ENCODE measurements at places on chromosomes 3 and 15. TPM values are rescaled to one million over a fixed set of nuclear protein-coding genes. Genes with fewer than 3 reads are reported as not detected.

PEX5L gene
- total RNA-seq, result not detected

CDHR4 gene
- total RNA-seq, result not detected

STIMATE gene
- 22.4 TPM for total RNA-seq

GP5 gene
- total RNA-seq, result 4.9 TPM

ATP13A5 gene
- total RNA-seq, result not detected

MAGEL2 gene
- total RNA-seq, result not detected

LRRC2 gene
- 0.55 TPM for total RNA-seq

ITIH1 gene
- not detected for total RNA-seq

LRRC34 gene
- total RNA-seq, result 4.3 TPM

IGDCC3 gene
- not detected for total RNA-seq

CACNA1D gene
- total RNA-seq, result 0.18 TPM

GOLGA8R gene
- 2.1 TPM for total RNA-seq

ONECUT1 gene
- total RNA-seq, result not detected

SLC9C1 gene
- total RNA-seq, result not detected

MEX3B gene
- 0.76 TPM for total RNA-seq

ROPN1 gene
- not detected for total RNA-seq

ZDHHC19 gene
- not detected for total RNA-seq

WHAMM gene
- total RNA-seq, result 16.5 TPM

TMEM212 gene
- total RNA-seq, result not detected

MESP1 gene
- total RNA-seq, result 1.4 TPM

ROBO1 gene
- total RNA-seq, result 0.03 TPM

SAMMSON gene
- total RNA-seq, result not detected

GREM1 gene
- total RNA-seq, result not detected

CFAP100 gene
- not detected for total RNA-seq

CPA3 gene
- total RNA-seq, result not detected

RASA2 gene
- 46.9 TPM for total RNA-seq

PDZRN3 gene
- total RNA-seq, result not detected

FBXW12 gene
- total RNA-seq, result not detected

RLBP1 gene
- not detected for total RNA-seq

SI gene
- not detected for total RNA-seq

ARNT2 gene
- total RNA-seq, result not detected

MCTP2 gene
- total RNA-seq, result 16.6 TPM

NUP210 gene
- total RNA-seq, result 171 TPM

PLA1A gene
- not detected for total RNA-seq

IL16 gene
- total RNA-seq, result 319 TPM

SPRED1 gene
- 0.45 TPM for total RNA-seq

PLD1 gene
- 0.55 TPM for total RNA-seq

TEX55 gene
- not detected for total RNA-seq

HCLS1 gene
- 332 TPM for total RNA-seq

CSTA gene
- total RNA-seq, result not detected

CYP1A1 gene
- 6.0 TPM for total RNA-seq

REC114 gene
- total RNA-seq, result not detected

KNSTRN gene
- total RNA-seq, result 35.5 TPM

ASB14 gene
- not detected for total RNA-seq

CCR9 gene
- not detected for total RNA-seq

ATP8B4 gene
- 1.5 TPM for total RNA-seq
